HuH-7.5 (cell line): ENCODE measurements at places on chromosomes 2 and 18.

- DNase-seq, result no peak
Observed at GRCh38 chr2:17538844-17539554, 1.5 kb upstream of the VSNL1 start.

- peak; percentile 48 for DNase-seq
Observed at GRCh38 chr2:27016801-27017325, 15.9 kb upstream of the TMEM214 start.

DNA sequence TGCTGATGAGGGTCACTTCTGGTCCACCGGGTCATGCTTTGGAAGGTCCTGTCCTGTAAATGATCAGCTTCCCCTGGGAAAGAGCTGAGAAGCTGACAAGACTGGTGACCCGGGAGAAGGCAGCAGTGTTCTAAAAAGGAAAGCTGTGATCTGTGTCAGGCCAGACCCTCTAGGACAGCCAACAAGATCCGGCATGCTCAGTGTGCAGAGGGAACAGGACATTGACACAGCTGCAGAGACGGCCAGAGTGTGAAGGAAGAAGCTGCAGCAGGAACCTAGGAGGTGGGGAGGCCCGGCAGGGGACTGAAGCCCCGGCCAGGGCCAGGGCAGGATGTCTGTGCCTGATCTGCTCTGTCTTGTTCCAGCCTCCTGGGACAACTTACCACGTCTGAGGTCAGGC is 372.7 kb upstream of the ID2 start:
- DNase-seq, result no peak

DNA sequence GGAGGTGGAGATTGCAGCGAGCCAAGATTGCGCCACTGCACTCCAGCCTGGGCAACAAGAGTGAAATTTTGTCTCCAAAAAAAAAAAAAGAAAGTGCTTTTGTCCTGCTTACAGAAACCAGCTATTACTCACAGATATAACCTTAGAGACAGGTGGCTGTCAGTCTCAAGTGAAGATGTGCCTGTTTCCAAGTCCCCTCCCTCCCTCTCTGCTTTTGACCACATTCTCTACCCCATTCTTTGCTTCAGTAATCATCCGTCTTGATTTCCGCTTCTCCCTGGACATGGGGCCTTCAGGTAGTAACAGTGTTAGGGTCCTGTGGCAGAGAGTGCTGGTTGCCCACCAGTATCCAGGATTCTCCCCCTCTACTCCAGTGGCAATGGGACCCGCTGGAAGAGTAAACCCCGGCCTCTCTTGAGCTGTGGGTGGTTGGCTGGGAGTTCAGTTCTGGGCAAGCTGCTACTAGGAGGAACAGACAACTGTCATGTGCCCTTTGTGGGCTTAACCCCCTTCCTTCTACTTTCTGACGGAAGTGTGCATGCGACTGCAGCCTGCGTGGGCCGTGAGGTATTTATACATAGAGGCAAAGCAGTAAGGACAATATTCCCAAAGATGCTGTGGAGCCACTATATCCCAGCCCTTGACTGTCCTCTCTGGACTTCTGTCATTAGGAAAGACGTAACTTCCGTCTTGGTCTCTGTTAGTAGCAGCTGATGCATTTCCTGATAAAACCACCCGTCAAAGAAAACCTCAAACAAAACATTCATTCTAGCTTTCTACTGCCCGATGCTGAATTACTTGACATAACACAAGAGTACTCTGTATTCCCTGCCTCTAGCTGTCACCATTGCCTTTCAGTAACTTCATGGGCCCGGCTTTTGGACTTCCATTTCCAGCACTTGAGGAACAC is 17.8 kb downstream of the PDCL3 start:
- DNase-seq, result no peak

GRCh38 chr18:28178720-28179119 is 1.8 kb upstream of the CDH2 start:
- DNase-seq, result no peak
